Activated T-helper 2 cell treated with anti-CD3 and anti-CD28 coated beads, Interferon-gamma antibody, Interleukin-2, Interleukin-4, amounts not matched to agents 10 μg/mL and 5 μg/mL and 100 μg/mL, durations not matched to agents 14 hours and 24 hours and 36 hours (primary cell): ENCODE measurements at places on chromosomes 5 and 9. TPM values are rescaled to one million over a fixed set of nuclear protein-coding genes. Genes with fewer than 3 reads are reported as not detected.

- DNase-seq, result no peak
These were observed 126.7 kb downstream of the SLC25A46 start for GRCh38 chr5:110865400-110866094.

GNG10 gene
- 30.7 and 30.9 TPM in 2 replicates for total RNA-seq

SOWAHA gene
- 0.28 and 0.32 TPM in 2 replicates for total RNA-seq

PRRT1B gene
- total RNA-seq, result not detected in 2 replicates

WNK2 gene
- 1.2 and 1.6 TPM in 2 replicates for total RNA-seq

SIT1 gene
- 90.2 and 92.1 TPM in 2 replicates for total RNA-seq

NUTM2F gene
- total RNA-seq, result not detected in 2 replicates

- no peak for DNase-seq
These were observed 643.6 kb upstream of the RORB start for GRCh38 chr9:73853549-73853948.

- no peak for DNase-seq
These were observed 94.1 kb downstream of the DENND1A start for GRCh38 chr9:123835821-123836220.

FIBCD1 gene
- total RNA-seq, result not detected in 2 replicates

FAM221B gene
- total RNA-seq, result not detected in 2 replicates

DNA sequence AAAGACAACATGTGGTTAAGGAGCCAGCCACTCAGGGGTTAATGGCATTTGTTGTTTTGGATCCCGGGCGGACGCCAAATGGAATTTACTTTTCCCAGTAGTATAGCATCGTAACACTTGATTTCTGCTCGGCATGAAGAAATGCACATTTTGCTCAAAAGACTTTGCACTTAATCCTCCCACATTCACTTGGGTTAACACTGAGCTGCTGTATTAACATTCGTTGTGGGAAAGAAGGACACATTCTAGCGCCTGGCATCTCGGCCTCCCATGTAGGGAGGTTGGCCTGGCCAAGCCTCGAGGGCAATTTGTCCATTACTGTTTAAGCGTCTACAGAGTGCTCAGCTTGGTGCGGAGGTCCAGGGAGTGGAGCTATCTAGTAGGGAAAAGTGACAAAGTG lies 32.3 kb upstream of the INSYN2B start:
- DNase-seq, result no peak

GRCh38 chr5:52853650-52854049 lies 65.9 kb downstream of the ITGA1 start:
- no peak for DNase-seq
